ENCODE measurements at places on chromosomes 6 and 20.
A peak's percentile ranks its signal among the peaks of the same experiment; 100 is the strongest.

DNA sequence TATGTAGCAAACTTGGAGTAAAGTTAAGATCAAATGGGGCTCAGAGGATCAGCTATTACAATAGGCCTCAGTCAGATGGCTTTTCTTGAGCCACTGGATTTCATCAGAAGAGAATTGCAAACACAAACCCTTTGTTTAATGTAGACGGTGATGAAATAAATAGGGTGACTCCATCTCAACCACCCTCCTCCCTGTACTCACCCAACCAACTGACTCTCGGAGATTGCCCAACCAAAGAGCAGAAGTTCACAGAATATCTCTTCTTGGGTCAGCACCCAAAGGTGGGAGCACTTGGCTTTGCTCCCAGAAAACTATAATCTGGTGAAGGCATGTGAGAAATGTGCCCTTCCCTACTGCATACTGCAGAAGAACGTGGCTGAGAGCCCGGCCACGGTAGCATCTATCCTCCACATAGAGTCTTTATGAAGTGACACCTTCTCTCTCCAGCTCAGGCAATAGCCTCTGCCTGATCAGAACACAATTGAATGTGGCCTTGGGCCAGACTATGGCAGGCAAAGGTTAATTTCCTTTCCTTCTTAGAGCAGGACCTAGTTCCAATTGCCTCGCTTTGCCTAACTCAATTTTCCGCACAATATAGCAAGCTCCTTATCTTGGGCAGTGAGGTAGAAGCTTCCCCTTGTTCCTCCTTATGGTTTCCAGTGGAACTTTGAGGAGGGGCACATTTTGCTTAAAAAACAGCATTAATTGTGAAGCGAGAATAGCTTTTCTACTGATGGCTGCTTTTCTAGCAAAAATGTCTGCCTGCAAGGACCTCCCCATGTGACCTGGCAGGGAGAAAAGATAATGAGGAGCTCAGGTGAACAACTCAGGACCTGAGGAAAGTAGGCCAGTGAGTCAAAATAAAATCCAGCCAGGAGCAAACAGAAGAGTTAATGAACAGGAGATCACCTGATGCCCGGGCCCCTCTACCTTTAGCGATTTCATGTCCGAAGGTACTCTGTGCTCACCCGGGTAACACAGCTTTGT lies 79.4 kb downstream of the GFOD1 start:
- DNase-seq: no peak

DNA sequence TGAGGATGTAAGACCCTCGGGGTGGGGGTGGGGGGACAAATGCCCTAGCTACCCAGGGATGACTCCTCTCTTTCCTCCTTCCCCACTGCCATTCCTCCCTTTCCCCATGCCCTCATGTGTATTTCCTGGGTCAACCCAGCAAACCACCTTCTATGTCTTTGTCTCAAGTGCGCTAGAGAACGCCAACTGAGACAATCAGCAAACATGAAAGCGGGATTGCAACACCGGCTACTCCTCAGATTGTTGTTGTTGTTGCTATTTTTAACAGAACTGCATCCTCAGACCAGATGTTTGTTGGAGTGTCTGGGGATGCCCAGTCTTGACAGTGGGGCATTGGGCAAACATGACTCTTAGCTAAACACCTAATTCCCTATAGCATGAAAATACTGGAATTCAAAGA lies 39.3 kb upstream of the HIVEP1 start:
- DNase-seq: no peak

DNA sequence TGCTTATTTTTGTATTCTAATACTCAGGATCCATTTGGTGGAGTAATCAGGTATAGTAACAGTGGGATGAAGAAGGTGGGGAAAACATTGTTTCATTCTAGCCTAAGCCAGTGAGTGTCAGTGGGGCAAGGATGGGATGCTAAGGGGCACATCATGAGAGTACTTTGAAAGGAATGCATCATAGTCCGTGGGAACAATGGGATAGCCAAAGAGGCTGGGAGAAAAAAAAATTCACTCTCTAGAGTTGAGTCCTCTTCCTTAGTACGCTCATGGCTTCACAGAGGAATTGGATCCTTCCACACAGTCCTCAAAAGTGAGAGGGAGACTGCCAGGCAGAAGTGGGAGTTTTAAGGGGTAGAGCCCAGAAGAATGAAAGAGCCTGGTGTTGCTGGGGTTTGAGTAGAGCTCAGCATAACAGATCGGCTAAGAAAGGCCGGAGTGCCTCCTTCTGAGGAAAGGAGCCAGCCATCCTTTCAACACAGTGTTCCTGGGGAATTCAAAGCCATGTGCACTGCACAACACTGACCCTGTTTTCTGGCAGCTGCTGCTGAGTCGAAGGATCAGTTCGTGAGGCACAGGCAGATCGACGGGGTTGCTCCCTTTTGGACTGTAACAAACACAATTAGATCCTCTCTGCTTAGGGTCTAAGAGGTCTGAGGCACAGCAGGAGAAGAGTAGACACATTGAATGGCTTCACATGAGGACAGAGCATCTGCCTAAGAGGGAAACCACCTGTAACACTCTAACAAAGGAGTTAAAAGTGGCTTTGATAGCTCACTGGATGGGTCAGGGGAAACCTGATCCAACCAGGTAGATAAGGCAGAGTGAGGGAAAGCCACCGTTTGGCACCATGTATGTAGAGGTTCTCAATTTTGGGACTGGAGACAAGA lies 61.2 kb downstream of the ELOVL5 start:
- no peak for DNase-seq

GRCh38 chr6:148309301-148309700 lies 33.3 kb upstream of the SASH1 start:
- no peak for DNase-seq

DNA sequence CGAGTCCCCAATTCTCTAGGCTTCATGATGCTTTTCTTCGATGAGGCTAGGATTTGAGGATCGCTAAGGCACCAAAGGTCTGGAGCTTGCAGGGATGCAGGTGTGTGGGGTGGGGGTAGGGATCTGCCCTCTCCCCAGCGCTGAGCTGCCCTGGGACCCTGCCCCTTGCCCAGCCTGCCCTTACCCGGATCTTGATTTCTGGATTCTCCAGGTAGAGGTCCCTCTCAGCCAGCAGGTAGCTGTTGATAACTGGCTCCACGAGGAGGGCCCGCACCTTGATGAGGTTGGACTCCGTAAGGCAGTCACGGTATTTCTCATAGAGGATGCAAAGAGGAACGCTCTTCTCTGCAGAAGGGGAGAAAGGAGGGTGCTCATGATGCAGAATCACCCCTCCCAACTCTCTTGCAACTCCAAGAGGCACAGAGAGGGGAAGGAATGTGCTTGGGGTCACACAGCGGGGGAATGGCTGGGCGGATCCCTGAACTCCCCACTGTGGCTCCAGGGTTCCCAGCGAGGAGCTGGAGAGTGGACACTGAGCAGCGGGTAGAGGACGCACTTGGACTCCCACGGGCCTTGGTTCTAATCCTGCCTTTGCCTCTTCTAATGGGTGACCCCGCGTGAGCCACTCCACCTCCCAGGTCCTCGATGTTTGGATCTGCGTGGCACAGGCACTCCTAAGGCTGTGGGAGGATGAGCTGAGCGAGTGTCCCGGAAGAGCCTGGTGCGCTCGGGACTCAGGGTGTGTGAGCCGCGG lies 32.7 kb downstream of the TGM2 start:
- no peak for DNase-seq

DNA sequence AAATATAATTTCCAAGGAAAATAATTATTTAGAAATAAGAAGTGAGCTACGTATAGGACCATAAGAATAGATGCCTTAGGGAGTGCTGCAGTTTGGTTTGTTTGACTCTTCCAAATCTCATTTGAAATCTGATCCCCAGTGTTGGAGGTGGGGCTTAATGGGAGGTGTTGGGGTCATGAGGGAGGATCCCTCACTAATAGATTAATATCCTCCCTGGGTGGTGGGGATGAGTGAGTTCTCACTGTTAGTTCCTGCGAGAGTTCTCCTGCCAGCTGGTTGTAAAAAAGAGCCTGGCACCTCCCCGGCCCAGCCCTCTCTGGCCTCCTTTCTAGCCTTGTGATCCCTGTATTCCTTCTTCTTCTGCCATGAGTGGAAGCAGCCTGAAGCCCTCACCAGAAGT lies 69.3 kb downstream of the RCAN2 start:
- DNase-seq: no peak

DNA sequence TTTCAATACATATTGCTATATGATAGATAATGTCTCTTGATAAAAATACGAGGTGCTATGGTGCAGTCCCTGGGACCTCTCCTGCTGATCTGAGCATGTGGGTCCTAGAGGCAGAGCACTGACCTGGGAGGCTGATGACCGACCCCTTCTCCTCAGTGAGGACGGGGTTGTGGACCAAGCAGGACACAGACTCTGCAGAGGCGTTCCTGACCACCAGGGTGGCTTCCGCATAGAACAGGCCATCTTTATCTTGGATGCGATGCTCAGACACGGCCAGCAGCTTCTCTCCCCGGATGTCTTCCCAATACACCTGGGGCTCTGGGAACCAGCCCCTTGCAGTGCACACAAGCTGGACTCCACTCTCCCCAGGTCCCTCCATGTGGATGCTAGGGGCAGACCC lies 4.2 kb downstream of the BTNL2 start:
- no peak for DNase-seq

GRCh38 chr20:5397393-5397792 lies 80.6 kb upstream of the PROKR2 start:
- no peak for DNase-seq

DNA sequence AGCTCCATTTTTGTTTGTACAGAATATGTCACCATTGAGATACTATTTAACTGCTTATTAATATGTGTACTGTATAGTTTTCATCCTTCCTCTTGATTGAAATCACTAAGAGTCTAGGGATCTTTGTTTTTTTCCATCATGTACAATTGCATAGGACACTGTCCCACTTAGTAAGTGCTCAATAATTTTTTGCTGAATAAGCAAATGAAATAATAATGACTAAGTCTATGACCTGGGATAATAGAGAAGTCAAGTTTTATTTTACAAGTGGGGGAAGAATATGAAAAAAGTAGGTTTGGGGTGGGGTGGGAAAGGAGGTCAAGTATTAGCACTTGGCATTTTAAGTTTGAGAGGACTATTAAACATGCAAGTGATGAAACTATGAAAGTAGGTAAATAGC lies 4.5 kb upstream of the EYS start:
- DNase-seq: no peak

DNA sequence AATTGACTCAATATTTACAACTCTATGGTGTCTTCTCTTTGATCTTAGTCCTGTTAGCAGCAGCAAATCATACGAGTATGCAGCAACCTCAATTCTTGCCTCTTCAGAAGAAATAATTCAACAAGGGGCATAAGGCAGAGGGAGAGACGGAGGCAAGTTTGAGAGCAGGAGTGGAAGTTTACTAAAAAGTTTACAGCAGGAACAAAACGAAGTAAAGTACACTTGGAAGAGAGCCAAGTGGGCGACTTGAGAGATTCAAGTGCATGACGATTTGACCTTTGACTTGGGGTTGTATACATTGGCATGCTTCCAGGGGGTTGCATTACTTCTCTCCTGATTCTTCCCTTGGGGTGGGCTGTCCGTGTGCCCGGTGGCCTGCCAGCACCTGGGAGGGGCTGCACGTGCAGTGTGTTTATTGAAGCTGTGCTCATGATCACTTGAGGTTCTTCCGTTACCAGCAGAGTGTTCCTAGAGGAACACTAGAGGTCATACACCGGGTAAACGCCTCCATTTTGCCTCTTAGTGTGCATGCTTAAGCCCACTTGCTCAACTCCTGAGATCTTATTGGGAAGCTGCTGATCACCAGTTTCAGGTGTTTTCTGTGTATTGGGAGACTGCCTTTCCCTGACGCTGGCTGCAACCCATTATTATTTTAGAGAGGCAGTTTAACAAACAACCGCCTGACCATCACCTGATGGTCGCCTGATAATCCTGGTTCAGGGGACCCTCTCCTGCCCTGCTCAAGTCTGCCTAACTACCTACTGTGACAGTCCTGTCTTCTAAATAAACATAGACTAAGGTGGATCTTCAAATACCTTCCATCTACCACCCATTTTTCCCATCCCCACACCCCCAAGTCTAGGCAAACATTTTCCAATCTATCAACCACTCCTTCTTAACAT lies 172.4 kb upstream of the MYLIP start:
- no peak for DNase-seq

- DNase-seq: no peak
Observed at GRCh38 chr20:29301624-29302259, 1955.7 kb upstream of the DEFB115 start.

- DNase-seq: no peak
Observed at GRCh38 chr6:123062670-123063069, 66.6 kb downstream of the CLVS2 start.

- DNase-seq: no peak
Observed at GRCh38 chr6:150936021-150936555, 70.6 kb downstream of the MTHFD1L start.

GRCh38 chr20:4809707-4810106 lies 88.0 kb downstream of the PRND start:
- peak; percentile 32 for DNase-seq

GRCh38 chr20:58239216-58239615 lies 10.8 kb upstream of the ANKRD60 start:
- DNase-seq: no peak

DNA sequence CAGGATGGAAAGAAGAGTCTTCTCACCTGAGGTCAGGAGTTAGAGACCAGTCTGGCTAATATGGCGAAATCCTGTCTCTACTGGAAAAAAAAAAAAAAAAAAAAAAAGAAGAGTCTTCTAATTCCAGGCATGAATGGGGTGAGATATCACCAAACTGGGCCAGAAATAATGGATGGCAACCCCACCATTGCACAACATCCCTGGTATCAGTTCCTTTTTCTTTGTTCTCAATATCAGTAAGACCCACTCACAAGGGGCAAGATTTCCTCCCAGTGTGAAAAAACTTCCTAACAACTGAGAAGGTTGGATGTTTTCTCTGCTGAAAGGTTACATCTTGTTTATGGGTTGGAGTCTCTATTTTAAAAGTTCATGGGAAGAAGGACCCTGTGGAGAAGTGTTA lies 23.6 kb upstream of the NR2E1 start:
- DNase-seq: peak; percentile 35

- DNase-seq: peak; percentile 19
Observed at GRCh38 chr6:30211899-30212298, 1.3 kb downstream of the TRIM26 start.

DNA sequence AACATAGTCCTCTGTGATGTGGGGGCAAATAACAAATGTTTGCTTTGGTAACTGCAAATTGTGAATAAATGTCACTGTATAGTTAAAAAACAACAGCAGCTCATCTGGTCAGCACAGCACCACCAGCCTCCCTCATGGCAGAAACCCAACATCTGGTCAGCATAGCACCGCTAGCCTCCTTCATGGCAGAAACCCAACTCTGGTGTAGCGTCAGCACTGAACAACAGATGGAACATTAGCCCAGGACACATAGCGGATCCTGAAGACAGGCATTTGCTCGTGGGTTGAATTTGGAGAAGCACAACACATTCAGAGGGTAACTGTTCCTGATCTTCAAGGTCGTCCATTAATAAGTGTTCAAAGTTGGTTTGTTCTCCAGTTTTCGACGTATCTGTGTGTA lies 265.9 kb downstream of the DLL1 start:
- no peak for DNase-seq
